CD4-positive, alpha-beta T cell treated with Interleukin-4 for 4 hours (primary cell): ENCODE measurements at places on chromosomes 12 and 14.

- peak; percentile 65 for DNase-seq
These were observed 126.9 kb upstream of the KRAS start for GRCh38 chr12:25377469-25378177.

- no peak for DNase-seq
These were observed 465.7 kb upstream of the FAR2 start for GRCh38 chr12:28683366-28683765.

- no peak for DNase-seq
These were observed 21.0 kb upstream of the JDP2 start for GRCh38 chr14:75406856-75407255.

- no peak for DNase-seq
These were observed 386.9 kb downstream of the ZFP36L1 start for GRCh38 chr14:68405961-68406360.

DNA sequence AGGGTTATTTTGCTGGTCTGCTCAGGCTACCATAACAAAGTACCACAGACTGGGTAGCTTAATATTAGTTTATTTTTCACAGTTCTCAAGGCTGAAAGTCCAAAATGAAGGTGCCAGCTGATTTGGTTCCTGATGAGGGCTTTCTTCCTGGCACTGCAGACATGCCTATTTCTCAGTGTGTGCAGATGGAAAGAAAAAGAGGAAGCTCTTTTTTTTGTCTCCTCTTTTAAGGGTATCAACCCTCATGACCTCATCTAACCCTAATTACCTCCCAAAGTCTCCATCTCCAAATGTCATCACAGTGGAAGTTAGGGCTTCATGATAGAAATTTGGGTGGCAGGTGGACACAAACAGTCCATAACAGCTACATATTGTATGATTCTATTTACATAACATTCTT, 25.0 kb upstream of the POLR3B start:
- no peak for DNase-seq

- no peak for DNase-seq
These were observed 31.9 kb downstream of the NUAK1 start for GRCh38 chr12:106106892-106107291.

GRCh38 chr12:57983146-57983857, 41.9 kb downstream of the ATP23 start:
- no peak for DNase-seq

- no peak for DNase-seq
These were observed 76.7 kb upstream of the EIF5 start for GRCh38 chr14:103257211-103257962.

GRCh38 chr14:71346685-71347084, 439.4 kb downstream of the PCNX1 start:
- DNase-seq, result peak; percentile 35

DNA sequence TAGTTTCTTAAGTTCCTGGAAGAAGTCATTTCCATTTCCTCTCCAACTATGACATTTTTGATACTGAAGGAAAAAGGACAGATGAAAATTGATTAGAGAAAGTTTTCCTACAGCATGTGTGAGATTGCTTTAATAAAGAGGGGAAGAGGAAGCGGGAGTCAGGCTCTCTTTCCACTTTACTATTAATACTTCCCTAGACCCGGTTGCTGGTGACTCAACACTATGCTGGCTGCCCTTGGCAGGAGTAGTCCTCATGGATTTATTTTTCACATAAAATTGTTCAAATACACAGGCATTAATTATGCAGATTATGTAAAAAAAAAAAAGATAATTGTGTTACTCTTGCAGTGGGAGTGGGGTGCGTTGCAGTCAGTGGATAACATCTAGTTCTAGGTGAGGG, 293.4 kb downstream of the EGLN3 start:
- DNase-seq, result no peak

GRCh38 chr12:31586728-31587127, 4.2 kb downstream of the DENND5B start:
- DNase-seq, result no peak

- DNase-seq, result no peak
These were observed 11.5 kb upstream of the CABP1 start for GRCh38 chr12:120628919-120629318.

- DNase-seq, result no peak
These were observed 885.7 kb downstream of the DIO2 start for GRCh38 chr14:79325557-79325956.

DNA sequence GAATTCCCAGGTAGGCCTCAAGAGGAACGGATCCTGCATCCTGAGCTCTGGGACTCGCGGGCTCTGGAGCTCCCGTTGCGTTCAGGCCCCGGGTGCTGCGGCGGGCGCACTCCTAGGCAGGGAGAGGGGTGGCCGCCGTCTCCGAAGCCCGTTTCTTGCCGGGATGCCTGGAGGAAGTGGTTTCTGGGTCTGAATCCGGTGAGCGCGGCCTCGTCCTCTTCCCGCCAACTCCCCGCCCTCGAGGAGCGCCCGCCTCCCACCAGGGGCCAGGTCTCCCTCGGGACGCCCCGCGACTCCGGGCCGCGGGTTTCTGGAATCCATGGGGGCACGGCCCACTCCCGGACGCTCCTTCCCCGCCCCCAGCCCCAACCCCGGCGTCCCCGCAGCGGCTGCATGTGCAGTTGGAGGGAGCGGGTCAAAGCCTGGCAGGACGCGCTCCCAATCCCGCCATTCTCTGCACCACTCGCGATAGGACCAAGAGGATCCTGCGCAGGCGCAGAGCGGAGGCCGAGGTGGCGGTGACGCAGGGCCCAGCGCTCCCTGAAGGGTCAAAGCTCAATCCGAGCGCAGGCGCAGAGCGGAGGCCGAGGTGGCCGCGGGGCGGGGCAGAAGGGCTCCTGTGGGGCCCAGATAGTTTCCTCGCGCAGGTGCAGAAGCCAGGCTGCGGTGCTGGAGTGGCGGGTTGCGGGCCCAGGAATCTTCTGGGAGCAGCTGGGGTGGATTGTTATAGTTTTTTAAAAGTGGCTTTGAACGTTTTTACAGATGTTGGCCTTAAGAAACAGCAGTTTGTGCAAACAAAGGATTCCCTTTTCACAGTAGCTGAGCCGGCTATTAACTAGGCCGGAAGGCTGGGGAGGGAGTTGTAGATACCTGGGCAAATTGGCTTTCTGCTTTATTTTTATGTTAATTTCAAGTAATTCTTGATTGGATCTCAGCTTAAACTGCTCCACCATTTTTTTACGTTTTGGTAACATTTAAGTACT, 796.4 kb downstream of the AACS start:
- no peak for DNase-seq

GRCh38 chr12:25376407-25376806, 125.7 kb upstream of the KRAS start:
- DNase-seq, result no peak

DNA sequence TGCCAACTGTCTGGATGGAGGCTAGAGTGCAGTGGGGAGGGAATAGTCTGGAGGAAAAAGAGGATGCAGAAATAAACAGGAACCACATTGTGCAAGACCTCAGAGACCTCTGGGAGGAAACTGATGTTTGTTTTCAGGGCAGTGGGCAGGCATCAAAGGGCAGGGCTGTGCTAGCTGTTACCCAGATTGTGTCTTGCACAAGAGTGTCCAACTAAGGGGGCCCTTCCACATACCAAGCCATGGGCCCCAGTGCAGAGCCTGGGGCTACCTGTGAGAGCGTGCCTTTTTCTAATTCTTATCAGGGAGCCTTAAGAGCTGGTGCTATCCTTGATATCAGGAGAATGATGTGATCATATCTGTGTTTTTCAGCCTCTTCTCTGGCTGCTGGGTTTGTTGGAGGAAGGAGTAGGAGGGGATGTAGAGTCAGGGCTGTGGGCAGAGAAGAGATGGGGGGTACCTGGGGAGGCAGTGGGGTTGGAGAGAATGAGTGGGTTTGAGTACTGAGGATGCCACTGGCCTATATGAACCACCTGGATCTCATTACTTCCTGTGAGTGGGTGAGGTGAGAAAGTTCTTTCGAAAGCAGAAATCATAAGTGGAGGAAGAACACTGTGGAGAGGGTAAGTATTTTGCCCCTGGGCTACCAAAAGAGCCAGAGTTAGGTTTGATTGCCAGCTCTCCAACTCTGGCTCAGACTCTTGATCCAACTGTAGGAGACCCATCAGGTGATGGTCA, 259.2 kb upstream of the CRY1 start:
- DNase-seq, result no peak

DNA sequence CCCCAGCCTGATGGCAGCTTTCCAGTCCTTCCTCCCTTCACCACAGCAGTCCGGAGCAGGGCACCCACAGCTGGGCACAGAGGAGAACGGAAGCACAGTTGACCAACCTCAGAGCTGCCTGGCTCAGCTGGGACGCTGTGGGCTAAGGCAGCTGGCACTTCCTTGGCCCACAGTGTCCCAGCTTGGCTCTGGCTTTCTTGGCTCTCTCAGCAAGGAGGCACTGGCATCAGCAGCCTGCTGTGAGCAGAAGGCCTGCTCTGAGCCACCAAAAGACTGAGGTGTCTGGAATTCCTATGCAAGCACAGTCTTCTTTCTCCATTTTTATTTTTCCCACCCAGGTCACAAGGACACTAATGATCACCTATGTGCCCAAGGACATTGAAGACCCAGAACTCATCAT, 32.6 kb downstream of the NGB start:
- no peak for DNase-seq

DNA sequence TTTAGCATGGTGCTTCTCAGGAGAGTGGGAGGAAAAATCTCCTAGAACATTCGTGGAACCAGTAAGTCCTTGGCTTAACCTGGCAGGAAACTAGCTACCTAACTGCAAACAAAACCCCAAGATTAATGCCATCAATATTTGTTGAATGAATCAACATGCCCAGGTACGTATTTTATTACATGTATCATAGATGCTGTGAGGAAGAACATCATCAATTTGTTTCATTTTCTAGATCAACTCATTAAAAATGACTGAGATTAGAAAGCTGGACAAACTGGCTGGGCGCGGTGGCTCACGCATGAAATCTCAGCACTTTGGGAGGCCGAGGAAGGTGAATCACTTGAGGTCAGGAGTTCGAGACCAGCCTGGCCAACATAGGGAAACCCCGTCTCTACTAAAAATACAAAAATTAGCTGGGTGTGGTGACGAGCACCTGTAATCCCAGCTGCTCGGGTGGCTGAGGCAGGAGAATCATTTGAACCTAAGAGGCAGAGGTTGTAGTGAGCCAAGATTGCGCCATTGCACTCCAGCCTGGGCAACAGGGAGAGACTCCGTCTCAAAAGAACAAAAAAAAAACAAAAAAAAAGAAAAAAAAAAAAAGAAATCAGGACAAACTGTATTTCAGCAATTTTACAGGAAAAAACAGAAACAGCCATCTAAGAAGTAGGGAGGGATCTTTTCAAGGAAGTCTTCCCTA, 88.7 kb downstream of the NTN4 start:
- DNase-seq, result no peak

DNA sequence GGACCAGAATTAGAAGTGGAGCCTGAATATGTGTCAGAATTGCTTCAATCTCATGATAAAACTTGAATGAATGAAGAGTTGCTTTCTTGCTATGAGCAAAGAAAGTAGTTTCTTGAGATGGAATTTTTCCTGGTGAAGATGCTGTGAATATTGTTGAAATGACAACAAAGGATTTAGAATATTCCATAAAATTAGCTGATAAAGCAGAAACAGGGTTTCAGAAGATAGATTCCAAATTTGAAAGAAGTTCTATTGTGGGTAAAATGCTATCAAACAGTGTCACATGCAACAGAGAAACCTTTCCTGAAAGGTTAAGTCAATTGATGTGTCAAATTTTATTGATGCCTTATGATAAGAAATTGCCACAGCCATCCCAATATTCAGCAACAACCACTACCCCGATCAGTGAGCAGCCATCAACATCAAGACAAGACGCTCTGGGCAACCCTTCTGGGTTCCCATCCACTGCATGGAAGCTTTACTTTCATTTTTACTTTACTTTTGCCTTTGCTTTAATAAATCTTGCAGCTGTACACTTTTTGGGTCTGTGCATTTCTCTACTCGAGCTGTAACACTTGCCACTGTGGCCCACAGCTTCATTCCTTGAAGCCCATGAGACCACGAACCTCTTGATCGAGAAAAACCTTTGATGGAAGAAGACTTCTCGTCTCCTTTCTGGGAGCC, 104.0 kb upstream of the SSTR1 start:
- DNase-seq, result no peak

GRCh38 chr12:121129811-121130147, 2.9 kb upstream of the P2RX7 start:
- DNase-seq, result no peak

GRCh38 chr12:89390802-89391673, 38.7 kb upstream of the DUSP6 start:
- DNase-seq, result no peak

GRCh38 chr14:65332141-65332871, 80.2 kb upstream of the FUT8 start:
- no peak for DNase-seq

GRCh38 chr14:99840774-99841305, 47.6 kb downstream of the EML1 start:
- no peak for DNase-seq

GRCh38 chr12:125528281-125528680, 463.0 kb downstream of the AACS start:
- DNase-seq, result no peak

GRCh38 chr14:24990050-24990449, 59.9 kb downstream of the STXBP6 start:
- no peak for DNase-seq

DNA sequence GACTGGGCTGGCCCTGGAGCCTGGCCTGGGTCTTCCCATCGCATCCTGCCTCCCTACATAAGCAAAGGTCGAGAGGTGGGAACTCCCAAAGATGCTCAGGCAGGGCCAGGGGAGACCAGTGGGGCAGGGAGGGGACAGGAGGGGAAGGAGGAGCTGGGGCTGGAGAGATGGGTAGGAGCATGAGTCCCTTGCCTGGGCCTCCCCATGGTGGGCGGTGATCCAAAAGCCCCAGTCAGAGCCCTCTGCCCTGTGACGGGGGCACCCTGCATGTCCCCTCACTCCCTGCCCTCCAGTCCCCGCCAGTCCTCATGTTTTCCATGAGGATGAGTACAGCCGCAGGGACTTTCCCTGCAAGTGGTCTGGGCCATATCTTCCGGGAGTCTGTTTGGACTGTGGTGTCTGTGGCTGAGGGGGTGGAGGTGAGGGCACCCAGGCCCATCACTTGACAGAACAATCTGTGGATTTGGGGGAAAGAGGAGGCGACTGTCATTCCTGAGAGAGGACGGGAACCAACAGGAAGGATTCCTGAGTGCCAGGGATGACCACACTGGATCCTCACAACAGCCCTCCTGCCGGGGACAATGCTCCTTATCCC, 9.3 kb downstream of the BDKRB2 start:
- DNase-seq, result no peak

DNA sequence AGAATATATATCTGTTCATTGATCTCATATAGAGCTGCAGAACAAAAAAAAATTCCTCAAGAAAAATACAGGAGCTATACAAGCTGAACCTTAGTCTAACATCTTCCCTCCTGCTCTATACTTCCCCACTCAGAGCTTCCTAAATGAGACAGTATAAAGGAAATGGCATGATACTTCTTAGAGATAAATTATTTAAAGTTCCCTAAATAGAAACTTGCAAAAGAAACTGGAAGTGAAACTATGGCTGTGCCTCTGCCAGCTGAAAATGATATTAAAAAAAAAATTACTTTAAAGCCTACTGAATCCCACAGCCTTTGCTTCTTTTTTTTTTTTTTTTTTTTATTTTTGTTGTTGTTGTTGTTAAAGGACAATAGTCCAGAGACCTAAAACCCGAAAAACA, 11.6 kb upstream of the NEK9 start:
- DNase-seq, result no peak

GRCh38 chr12:49902399-49903350, 1.0 kb downstream of the FAIM2 start:
- DNase-seq, result no peak

GRCh38 chr14:23482823-23483148, 13.3 kb downstream of the NGDN start:
- DNase-seq, result no peak
